Kidney epithelial cell (primary cell): ENCODE measurements at places on chromosomes 2 and 18.

- no peak for DNase-seq
Measured at GRCh38 chr2:42844901-42845821, 52.8 kb upstream of the HAAO start.

- DNase-seq, result no peak
Measured at GRCh38 chr2:43851011-43851980, 12.5 kb downstream of the ABCG8 start.

DNA sequence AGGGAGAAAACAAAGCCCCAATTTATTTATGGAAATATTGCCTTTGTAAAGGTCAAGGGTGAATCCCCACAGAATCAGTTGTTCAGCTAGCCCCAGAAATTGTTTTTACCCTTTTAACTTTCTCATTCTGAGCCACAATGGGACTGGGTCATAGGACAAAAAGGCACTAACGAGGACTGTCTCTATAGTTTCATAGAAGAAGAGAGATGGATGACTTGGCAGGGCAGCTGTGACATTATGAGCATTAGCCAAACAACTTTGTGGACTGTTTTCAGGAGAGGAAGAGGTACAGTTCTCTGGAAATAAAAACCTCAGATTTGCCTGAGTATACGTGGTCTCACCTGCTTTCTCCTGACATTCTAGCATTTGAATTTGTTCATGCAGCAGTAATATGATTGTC lies 1155.8 kb upstream of the CHAC2 start:
- DNase-seq, result no peak

DNA sequence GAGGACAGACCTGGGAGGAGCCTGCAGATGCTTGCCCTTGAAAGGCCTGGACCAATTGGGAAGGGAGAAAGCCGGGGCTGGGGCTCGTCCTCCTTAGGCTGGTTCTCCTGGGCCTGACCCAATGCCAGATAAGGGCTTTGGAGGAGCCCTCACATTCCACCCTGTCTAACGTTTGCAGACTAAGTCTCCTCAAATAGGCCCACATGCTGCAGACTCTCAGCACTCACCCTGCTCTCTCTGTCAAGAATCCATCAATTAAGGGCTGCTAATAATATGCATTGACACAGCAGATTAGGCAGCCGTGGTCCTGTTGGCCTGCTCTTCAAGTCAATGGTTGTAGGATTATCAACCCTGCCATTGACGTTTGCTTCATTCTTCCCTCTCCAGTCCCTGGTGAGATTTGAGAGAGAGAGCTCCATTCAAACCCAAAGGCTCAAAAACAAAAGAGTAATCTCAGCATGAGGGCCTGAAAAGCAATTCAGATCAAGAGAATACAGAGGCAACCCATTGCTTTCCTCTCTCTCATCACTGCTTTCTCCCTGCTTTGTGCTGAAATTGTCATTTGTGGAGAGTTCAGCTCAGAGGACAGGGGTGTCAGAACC lies 167.6 kb downstream of the INSIG2 start:
- DNase-seq, result no peak

DNA sequence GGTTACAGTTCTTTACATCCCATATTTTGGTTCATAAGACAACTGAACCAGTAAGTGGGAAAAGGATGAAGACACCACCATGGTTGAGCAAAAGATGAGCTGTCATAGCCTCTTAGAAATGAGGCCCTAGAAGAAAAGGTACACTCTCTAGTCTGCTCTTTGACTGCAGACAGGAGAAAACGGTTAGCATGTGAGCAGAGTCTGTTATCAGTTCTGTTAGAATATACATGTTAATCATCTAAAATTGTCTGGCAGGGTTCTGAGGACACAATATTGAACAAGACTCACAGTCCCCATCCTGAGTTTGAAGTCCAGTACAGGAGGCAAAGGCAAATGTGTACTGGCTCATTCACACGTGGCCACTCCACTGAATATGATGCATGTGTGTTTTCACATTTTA lies 78.1 kb downstream of the MBOAT2 start:
- no peak for DNase-seq

- peak; percentile 96 for DNase-seq
Measured at GRCh38 chr18:22465859-22466457, 48.2 kb upstream of the CTAGE1 start.

DNA sequence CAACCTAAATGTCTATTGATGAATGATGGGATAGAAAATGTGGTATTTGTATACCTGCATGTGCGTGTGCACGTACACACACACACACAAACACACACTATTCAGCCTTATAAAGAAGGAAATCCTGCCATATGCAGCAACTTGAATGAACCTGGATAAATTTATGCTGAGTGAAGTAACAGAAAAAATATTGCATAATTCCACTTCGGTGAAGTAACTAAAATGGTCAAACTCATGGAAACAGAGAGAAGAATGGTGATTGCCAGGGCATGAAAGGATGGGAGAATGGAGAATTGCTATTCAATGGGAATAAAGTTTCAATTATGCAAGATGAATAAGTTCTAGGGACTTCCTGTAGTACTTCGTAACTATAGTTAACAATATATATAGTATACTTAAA lies 95.5 kb upstream of the SCN1A start:
- DNase-seq, result no peak

DNA sequence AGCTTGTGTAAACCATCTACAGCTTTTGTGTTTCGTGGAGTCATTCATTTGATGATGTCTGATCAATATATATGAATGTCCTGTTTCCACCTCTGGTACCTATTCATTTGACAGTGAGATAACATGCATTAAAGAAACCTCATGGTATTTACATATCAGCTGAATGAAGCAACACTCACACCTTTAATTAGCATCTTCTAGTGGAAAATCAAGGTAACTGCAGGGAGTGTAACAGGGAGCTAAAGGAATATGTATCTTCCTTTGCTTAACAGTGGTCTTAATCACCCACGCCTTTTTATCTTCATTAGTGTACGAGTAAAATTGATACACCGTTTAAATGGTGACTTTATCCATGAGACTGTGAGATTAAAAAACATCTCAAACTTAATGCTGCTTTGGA lies 15.6 kb downstream of the SLC39A10 start:
- DNase-seq, result no peak

GRCh38 chr2:227252831-227253230 lies 72.2 kb upstream of the MFF start:
- no peak for DNase-seq

GRCh38 chr2:146135245-146135644 lies 1615.3 kb upstream of the ZEB2 start:
- no peak for DNase-seq

DNA sequence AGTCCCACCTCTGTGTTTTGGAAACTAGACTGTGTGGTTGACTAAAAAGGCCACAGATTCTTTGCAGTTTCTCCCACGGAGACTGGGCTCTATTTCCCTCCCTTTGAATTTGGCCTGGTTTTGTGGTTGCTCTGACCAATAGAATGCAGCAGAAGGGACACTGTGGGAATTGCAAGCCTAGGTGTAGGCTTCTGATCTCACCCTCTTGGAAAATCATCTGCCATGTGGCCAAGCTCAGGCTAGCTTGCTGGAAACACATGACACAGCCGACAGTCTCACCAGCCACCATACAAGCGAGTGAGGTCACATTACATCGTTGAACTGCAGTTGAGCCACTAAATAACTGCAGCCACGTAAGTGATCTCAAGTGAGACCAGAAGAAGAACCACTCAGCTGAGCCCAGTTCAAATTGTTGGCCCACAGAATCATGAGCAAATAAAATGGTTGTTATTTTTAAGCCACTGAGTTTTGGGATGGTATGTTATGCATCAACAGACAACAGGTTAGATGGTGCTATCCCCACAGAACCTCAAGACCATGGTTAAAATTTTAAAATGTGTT lies 319.1 kb upstream of the MEX3C start:
- no peak for DNase-seq

DNA sequence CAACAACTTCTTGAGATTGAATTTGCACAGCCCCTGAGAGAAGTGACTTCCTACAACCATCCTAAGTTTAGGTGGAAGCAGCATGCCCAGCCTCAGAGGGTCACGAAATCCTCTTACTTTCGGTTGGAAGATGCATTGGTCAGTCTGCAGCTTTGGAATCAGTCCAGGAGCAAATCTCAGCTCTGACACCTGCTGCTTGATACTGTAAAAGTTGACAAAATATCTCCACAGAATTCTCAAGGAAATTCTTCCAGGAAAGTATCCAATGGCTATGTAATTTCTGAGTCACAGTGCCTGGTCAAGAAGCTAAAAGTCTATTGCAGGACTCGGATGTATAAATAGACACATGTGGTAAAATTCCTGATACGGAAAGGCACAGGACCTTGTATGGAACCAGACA lies 414.5 kb upstream of the GYPC start:
- no peak for DNase-seq

- DNase-seq, result no peak
Measured at GRCh38 chr2:195552581-195552980, 104.4 kb upstream of the SLC39A10 start.

- no peak for DNase-seq
Measured at GRCh38 chr2:172095146-172095904, 7.4 kb downstream of the DLX2 start.
